Activated effector memory CD4-positive, alpha-beta T cell treated with anti-CD3 and anti-CD28 coated beads, Interleukin-2, amount 50 U/mL, for 16 hours (primary cell): ENCODE measurements at places on chromosomes 13 and 19.

DNA sequence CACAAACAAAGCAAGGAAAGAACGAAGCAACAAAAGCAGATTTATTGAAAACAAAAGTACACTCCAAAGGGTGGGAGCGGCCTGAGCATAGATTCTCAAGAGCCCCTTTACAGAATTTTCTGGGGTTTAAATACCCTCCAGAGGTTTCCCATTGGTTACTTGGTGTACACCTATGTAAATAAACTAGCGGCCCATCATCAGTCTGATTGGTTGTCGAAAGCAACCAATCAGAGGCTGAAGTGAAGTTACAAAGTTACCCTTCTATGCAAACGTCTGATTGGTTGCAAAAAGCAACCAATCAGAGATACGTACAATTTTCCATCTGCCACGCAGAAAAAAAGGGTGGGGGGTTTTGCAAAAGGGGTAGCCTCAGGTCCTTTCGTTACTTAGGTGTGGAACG lies 96.3 kb upstream of the UBAC2 start:
- no peak for DNase-seq

DNA sequence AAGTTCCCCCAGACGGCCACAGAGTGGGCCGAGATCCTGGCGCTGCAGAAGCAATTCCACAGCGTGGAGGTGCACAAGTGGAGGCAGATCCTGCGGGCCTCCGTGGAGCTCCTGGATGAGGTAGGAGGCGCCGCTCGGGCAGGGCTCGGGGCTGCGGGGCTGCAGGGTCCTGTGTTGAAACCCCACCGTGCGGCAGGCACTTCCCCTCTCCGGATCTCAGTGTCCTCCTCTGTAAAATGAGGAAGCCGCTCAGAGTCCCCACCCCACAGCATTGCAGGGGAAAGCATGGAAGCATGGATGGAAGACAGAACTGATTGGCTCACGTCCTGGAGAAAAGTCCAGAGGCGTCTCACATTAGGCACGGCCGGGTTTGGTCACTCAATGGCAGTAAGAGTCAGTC lies 6.8 kb upstream of the SCN1B start:
- no peak for DNase-seq

GRCh38 chr13:105816994-105817393 lies 718.5 kb downstream of the EFNB2 start:
- DNase-seq = no peak

GRCh38 chr13:42277618-42278276 lies 5.8 kb downstream of the AKAP11 start:
- DNase-seq = no peak

DNA sequence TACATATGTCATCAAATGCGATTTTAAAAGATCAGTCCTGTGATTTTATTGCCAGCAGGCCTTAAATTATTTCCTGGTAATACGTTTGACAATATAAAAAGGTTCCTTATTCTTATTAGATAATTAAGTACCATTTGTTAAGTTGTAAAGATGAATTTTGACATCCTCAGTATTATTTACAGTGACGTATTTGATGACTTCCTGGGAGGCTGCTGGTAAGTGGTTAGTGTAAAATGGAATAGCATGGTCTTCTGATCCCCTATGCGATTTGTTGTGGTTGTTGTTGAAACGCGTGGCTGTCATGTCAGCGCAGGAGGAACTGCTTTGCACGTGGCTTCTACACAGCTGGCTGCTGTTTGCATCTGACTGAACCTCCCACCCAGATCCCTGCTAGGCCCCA lies 99.7 kb downstream of the DCLK1 start:
- DNase-seq = no peak

- no peak for DNase-seq
These were observed 1303.0 kb downstream of the EFNB2 start for GRCh38 chr13:105232439-105232838.

DNA sequence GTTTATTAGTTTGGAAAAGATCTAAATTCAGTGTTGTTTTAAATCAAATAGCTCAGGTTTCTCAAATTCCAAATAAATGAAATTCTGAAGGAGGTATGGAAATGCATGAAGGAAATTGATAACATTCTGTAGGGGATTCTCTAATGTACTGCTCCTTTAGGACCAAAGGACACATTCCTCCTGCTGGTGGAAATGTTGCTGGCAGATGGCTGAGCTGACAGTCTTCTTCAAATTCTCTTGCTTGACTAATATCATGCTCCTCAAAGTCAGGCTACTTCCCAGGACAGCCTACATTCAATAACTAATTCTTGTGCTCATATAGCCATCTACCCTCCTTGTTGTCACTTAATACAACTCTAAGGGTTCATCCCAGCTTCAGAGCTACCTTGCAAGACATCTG lies 1118.5 kb downstream of the PCDH9 start:
- no peak for DNase-seq

GRCh38 chr13:66805657-66806056 lies 424.5 kb downstream of the PCDH9 start:
- DNase-seq = no peak
